ENCODE measurements at places on chromosomes 3 and 15. TPM values are rescaled to one million over a fixed set of nuclear protein-coding genes. Genes with fewer than 3 reads are reported as not detected.

- DNase-seq = no peak
Observed at GRCh38 chr3:32531010-32531647, 28.5 kb upstream of the CMTM6 start.

DNA sequence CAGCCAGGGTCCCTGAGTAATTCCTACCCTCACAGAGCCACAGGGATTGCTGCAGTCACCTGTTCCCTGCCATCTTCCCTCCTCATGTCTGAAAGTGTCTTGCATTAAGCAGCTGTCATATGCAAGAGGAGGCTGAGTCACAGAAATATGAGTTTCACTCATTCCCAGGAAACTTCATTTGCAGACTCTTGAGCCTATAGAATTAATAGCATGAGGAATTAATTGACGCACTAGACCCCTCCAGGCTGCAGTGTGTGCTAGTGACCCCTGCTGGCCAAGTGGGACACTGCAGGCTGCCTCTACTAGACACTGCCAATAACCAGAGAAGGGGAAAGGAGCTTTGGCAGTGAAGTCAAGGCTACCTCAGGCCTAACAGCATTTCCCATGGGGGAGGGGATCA, 50.6 kb upstream of the SLC6A1 start:
- no peak for DNase-seq

- DNase-seq = no peak
Observed at GRCh38 chr3:18099611-18100010, 325.5 kb downstream of the SATB1 start.

DNA sequence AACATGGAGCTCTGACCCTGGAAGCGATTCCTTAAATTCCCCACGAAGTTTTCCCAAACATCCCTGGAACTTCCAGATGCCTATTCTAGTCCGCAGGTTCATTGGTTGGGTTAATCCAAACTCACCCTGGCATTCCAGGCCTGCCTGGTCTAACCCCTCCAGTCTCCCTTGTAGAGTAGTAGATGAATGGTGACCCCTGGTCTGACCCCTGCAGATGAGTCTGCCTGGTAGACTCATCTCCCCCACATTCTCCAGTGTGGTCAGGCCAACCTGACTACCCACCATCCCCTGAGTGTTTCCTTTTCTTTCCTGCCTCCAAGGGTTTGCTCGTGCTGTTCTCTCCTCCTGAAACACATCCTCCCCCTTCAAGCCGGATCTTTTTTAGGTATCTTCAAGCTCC, 10.8 kb upstream of the HRH1 start:
- no peak for DNase-seq

GRCh38 chr3:31093606-31094005, 199.1 kb upstream of the GADL1 start:
- DNase-seq = no peak

DNA sequence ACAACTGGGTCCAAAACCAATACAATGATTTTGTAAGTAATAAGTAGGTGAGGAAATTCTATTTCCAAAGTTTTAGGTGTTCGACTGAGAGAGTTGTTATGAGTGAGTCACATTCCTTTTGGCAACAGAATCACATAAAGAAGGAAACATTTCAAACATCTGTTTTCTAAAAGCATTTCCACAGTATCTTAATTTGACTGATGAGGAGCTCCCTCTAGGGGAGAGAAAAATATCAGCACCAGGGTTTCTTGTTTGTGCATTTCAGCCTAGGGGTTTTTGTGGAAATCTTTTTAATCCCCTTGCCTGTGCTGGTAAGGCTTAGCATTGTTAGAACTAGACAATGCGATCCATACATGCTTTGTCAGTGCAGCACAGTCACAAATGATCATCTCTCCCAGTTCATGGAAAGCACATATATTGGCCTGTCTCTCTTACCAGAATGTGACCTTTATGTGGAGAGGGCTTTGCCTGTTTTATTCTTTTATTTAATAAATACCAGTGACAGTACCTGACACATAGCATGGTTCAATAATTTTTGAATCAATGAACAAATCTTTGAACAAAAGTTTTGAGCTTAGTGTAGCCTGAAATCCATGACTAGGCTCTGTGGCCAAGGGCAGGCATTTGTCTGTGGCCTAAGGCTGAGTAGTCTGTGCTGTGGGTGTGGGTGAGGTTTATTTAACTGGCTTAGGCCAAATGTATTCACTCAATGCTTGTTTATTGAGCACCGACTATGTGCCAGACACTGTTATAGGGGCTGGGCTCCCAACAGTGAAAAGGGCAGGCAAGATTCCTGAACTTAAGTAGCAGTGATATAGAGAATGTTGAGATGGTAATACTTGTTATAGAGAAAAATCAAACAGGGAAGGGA, 21.1 kb upstream of the IQCF6 start:
- DNase-seq = no peak

DNA sequence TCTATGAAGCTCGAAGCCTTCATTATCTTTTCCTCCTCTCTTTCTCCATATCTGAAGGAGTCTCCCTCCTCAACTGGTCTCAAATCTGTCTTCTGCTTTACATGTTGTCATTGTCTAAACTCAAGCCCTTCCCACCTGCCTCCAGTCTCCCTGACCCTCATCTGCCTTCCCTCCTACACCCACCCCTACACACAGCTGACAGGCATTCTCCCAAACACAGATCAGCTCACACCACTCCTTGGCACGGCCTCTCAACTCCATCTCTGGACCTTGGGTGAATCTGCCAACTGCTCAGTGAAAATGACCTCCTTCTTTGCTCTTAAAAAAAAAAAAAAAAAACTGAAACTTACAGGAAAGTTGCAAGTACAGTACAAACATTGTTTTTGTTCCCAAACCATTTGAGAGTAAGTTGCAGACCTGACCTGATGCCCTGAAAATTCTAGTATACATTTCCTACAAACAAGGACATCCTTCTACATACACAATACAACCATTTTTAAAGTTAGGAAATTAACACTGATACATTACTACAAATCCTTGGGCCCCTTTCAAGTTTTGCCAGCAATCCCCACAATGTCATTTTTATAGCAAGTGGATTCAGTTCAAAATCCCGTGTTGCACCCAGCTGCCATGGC, 49.4 kb upstream of the UBE2E1 start:
- no peak for DNase-seq

GRCh38 chr3:107953722-107954121, 137.1 kb downstream of the CD47 start:
- DNase-seq = no peak

DNA sequence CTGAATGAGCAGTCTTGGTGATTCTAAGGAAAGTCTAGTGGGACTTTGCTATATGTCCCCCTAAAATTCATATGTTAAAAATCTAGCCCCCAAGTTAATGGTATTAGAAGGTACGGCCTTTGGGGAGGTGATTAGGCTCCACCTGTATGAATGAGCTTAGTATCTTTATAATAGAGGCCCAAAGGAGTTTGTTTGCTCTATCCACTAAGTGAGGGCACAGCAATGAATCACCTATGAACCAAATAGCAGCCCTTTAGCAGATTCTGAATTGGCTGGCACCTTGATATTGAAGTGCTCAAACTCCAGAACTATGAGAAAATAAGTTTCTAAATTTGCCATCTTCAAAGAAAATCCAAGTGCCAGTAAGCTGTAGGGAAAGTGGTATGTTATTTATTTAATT, 187.9 kb downstream of the SUCNR1 start:
- DNase-seq = no peak

DNA sequence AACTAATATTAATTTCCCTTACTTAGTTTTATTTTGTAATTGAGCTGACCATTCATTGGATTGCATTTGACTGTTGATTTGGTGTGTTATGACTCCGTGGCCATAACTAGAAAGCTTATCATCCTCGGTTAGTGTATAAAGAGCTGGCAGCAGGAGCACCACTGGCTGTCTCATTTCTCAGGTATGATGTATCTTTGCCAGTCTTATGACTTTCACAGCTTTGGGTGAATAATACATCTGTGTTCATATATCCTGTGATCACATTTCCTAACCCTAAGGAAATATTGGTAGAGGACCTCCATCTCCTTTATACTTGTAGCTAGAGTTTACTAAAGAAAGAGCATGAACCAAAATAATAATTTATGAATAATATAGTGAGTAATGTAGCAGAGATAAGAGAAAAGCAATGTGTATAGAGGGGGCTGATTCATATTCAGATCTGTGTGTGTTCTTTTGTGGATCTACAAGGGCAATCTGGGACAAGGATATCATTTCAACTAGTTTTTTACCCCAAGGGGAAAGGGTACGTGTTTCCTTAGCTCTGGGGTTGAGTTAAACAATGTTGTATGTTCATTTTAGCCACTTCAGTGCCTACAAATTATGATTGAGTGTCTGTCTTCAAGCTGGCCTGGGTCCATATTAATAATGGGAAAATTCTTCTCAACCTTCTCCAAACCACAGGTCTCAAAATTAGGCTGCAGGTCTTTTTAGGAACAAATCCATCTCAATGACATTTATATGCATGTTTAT, 901.7 kb downstream of the NTRK3 start:
- DNase-seq = no peak

The CD200 gene
- total RNA-seq = 42.1 TPM

The DZIP3 gene
- 33.4 TPM for total RNA-seq

The COL6A6 gene
- total RNA-seq = 0.12 TPM
